ENCODE measurements at places on chromosomes 3 and 15. TPM values are rescaled to one million over a fixed set of nuclear protein-coding genes. Genes with fewer than 3 reads are reported as not detected.

DNA sequence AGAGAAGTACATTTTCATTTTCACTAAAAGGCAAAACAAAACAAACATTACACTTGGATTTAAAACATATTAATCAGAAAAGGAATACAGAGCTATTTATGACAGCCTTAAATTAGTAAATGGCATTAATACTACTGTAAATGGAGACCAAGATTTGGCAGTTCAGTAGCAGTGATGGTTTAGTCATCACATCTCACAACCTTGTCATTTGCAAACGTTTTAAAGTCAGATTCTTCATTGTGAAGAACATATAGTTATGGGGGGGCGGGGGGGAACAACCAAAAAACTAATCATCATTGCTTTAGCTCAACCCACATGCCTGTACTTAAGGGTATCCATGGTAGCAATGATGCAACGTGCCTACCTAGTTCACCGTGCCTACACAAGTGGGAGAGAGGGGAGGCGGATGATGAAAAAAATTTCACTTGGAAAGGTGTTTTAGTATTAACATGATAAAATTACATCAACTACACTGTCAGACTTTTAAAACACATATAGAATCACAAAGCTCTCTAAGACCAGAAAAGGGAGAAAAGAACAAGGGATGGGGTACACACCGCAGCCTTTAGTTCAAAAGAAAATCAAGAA lies 40.1 kb downstream of the DLG1 start:
- DNase-seq, result no peak

The PRR20G gene
- not detected for total RNA-seq

GRCh38 chr15:31098491-31098917 lies 3.0 kb downstream of the TRPM1 start:
- no peak for DNase-seq

GRCh38 chr3:61547625-61548024 lies 13.7 kb upstream of the PTPRG start:
- DNase-seq, result no peak

GRCh38 chr3:192935441-192935840 lies 17.8 kb upstream of the MB21D2 start:
- DNase-seq, result no peak

Data from frontal cortex (tissue), 4 donors.